ENCODE measurements at places on chromosomes 3 and 15. TPM values are rescaled to one million over a fixed set of nuclear protein-coding genes. Genes with fewer than 3 reads are reported as not detected.

The SAXO2 gene
- polyA plus RNA-seq = 7.8 TPM

The NOX5 gene
- polyA plus RNA-seq = 6.7 TPM

DNA sequence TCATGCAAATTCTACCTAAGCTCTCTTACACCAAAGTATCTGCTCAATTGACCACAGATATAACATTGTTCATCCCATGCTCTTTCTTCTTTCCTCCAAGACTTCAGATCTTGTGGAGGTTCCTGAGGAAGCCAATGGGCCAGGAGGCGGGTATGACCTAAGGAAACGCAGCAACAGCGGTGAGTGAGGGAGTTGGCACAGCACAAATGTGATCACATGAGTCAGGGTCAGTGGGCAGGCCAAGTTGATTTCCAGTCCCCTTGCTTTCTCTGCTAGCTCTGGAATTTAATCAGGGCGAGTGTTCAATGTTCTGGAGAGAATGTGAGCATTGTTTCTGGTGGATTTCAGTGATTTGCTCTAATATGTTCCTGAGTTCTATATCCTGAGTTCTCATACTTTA lies 112.7 kb downstream of the STAC start:
- DNase-seq = no peak

The SELENOK gene
- polyA plus RNA-seq = 53.2 TPM

DNA sequence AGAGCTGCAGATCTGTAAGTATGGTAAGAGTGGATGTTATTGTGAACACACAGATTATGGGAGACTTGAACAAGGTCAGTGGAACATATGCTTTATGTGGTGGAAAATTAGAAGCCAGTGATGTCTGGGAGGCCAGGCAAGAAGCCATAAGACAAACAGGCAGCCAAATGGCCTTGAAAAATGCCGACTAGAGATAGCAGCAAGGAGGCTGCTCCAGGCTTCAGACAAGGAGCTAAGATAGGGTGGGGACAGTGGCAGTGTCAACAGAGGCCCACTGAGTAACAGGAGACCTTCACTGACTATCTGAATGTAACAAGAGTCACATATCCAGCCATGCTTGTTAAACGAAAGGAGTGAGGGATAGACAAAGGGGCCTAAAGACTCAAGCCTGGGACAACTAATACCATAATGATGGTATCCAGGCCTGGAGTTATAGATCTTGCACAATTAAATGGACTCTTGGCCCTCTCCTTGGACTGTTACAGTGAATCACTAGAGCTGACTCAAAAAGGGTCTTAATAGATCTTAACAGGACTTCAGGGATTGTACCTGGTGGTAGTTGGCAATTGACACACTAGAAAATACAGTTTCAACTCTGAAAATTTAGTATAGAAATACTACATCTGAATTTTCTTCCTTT lies 50.6 kb downstream of the CFAP20DC start:
- DNase-seq = no peak

The IQCH gene
- 0.12 TPM for polyA plus RNA-seq

- DNase-seq = peak; percentile 73
Observed at GRCh38 chr15:40959331-40960141, 6.3 kb downstream of the CHAC1 start.

The RARRES1 gene
- polyA plus RNA-seq = 20.9 TPM

DNA sequence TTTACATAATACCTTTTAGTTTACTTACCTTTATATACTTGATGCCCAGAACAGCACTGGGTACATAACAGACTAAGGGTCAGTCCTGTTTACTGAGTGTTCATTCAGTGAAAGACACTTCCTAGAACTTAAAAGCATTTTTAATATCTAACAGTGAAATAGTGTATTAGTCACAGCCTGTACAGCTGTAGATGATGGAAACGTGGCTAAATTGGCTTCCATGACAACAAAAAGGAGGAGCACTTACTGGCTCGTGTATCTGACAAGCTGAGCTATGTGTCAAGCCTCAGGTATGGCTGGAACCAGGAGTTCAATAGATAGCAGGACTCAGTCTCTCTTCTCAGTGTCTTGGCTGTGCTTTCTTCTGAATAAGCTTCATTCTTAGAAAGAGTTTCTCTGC lies 40.2 kb downstream of the CMTM8 start:
- no peak for DNase-seq

DNA sequence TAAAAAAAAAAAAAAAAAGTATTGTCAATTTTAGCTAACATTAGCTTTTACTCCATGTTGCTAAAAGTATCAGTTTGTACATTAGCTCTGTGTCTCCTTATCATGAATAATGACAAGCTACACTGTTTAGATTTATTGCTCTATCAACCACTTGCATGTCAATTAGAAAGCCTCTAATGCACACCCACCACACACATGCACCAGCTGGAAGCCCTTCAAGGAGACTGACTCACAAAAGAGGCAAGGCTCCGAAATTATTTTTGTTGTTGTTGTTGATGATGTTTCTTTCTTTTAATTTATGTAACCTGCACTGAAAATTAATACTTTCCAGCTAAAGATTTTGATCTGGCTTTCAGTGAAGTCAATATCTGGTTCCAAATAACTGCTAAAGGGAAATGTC lies 71.5 kb downstream of the ETFA start:
- DNase-seq = no peak

The NUP210 gene
- 35.0 TPM for polyA plus RNA-seq

The ZNF860 gene
- polyA plus RNA-seq = 1.3 TPM

DNA sequence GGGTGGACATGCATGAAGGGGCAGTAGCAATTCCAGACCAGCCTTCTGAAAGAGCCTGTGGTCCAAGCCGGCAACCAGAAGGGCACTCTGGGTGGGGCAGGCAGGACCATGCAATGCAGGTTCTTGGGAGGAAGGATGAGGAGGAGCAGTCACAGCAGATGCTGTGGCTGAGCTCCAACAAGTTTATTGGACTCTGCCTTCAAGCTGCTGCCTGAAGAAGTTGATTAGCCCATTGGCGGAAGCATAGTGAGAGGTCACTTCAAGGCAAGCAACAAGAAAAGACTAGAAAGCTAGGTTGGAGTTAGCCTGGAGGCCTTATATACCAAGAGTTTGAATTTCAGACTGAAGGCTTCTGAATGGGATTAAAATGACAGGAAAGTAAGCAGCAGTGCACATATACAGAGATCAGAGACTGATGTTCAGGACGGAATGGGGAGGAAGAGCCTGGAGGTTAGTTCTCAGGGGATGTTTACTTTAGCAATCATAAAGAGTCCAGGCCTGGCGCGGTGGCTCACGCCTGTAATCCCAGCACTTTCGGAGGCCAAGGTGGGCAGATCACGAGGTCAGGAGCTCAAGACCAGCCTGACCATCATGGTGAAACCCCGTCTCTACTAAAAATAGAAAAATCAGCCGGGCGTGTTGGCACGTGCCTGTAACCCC lies 39.9 kb downstream of the SFMBT1 start:
- DNase-seq = no peak

The ISL2 gene
- 0.29 TPM for polyA plus RNA-seq

The CKMT1A gene
- polyA plus RNA-seq = not detected

DNA sequence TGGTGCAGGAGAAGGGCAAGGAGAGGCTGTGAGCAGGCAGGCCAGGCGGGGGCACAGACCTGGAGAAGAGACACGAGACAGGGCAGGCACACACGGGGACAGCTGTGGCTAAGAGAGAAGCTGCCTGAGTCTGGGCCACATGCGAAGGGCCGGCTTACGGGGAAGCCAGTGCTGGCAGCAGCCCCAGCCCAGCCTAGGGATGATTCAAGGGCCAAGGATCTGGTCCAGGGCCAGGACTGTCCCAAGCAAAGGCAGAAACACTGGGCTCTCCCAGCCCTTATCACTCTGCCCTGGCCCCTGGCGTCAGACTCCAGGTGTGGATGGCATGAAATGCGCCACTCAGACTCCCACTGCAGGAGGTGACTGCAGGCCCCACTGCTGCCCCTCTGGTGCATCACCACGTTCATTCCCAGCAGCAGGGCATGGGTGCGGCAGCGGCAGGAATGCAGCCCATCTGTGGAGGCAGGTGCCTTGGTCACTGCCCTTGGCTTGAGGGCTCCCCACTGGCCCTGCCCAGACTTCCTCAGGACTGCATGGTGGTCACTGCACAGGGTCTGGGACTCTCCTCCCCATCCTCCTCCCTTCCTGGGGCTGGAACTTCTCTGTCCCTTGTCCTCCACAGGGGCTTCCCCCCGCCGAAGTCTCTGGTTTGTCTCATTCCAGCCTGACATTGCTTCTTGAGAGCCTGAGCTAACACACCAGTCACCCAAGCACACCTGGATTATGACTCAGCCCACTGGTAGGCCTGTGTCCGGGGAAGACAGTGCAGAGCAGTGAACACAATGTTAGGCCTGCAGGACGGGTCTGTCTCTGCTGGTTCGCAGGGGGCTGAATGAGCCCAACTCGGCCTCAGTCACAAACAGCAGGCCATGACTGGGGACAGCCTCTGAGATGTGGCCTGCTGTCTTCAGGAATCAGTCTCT lies 69.3 kb downstream of the TBC1D2B start:
- DNase-seq = no peak

DNA sequence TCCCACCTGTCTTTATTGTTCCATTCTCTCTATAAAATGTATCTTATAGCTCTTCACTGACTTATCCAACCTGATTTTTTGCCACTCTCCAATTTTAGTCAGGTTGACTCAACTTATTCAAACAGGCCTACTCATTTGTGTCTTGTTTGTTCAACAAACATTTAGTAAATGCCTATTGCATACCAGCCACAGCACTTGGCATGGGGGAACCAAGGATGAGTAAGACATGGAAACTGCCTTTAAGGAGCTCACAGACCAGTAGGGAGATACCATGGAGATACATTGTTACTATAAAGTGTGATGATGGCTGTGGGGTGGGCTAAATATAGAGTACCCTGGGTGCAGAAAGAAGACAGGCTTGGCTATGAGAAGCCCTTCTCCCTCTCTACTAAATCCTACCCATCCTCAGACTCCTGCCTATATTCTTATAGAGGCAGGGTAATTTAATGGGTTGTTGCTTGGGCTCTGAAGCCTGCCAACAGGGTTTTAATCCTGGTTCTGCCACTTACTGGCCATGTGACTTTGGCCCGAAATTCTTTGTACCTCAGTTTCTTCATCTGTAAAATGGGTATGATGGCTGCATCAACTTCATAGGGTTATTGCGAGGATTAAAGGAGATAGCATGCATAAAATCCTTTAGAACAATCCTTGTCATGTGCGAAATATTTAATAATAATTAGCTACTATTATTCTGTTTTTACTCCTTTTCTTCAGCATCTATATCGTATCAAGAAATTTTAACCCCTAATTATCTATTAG lies 348.5 kb upstream of the UMPS start:
- DNase-seq = no peak

- DNase-seq = no peak
Observed at GRCh38 chr3:78822726-78823125, 945.1 kb downstream of the ROBO1 start.

DNA sequence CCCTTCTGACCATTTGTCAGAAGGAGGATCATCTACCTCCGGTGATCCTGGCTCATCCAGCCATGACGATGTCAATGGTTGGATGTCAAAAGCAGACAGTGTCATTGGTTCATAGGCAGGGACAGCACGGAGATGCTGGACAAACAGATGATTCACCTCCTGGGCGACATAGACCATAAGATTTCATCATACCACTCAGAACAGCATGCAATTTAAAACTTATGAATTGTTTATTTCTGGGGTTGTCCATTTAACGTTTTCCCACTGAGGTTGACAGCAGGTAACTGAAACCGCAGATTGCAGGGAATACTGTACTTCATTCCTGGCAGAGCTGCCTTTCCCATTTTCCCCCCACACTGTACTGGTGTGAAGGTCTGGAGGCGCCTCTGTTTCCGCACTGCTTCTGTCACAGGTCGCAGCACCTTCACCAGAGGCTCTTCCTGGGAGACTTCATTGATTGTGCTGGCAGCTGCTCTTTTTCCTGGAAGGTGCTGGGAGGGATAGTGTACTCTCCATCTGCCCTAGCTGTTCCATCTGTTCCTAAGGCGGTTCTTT lies 32.5 kb upstream of the TMOD3 start:
- DNase-seq = no peak

DNA sequence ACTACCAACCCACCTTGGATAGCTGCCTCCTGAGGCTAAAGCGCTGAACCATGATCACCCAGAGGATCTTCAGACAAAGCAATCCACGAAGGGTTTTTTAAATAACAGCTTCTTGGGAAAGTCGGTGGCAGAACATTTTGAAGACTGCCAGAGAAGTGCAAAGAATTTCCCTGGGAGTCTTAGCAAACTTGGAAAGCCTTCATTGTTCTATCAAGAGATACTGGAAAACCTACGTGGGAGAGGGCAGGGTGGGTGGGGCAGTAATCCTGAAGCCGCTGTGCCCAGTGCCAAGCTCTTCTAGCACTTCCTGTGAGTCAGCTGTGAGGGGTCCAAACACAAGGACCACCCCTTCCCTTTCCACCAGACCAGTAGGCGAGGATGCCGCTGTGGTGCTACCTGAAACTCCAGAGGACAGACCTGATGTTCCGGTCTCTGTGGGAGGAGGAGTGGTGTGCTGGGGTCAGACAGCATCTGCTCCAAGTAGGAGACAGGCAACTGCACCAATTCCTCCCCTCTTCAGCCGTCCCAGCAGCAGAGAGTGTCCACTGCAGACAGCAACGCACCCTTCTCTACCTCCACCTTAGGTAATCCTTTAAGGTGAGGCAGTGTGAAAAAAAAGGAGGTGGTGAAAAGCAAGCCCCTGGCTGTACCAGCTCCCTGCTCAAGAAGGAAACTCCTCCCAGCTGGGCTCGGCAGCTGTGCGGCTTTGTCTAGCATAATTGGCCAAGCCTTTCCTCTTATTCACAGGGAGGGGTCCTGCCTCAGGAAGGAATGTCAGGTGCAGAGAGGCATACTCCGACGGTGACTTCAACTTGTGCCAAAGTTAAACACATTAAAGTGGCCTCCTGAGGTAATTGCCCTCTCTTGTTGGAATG lies 99.0 kb downstream of the TMCC1 start:
- DNase-seq = peak; percentile 78

DNA sequence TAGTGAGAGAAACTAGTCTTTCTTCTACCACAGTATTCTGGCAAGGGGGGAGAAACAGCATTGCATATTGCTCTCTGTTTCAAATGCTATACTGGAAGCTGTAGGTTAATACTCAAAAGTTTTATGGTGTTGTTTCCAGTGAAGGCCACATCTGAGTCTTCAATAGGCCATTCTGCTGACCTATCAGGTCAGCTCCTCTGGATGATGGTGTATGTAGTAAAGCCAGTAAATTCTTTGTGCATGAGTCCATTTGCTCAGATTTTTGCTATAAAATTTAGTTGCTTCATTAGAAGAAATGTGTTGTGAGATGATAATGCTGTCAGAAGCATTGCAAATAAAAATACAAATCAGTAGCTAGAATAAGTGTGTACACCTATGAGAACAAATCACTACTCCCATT lies 64.9 kb upstream of the RBMS3 start:
- DNase-seq = no peak

The GXYLT2 gene
- 0.32 TPM for polyA plus RNA-seq

The MTHFS gene
- polyA plus RNA-seq = 54.2 TPM

DNA sequence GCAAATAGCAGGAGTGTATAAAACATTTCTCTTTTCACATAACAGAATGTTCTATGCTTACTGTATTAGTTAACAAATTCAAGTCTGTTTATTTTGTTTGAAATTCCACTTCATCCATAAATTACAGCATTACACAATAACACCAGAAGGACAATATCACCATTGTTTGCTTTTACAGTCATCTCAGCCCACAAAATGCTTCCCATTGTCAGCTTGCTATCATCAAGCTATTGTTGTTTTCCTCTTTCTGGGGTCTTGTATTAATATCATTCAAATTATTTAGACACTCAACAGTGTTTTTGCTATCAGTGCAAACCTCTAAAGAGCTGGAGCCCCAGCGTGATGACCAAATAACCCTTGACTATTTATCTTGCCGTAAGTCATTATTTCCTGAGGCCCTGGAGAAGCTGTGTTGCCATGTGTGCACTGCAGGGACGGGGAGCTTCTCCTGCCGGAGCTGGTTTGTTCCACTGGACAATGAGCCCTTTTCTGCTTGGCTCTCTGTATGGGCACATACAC lies 1.1 kb downstream of the SAMMSON start:
- DNase-seq = no peak
